ENCODE measurements at places on chromosomes 6 and 20. TPM values are rescaled to one million over a fixed set of nuclear protein-coding genes. Genes with fewer than 3 reads are reported as not detected.

- DNase-seq: no peak
These were observed 29.1 kb downstream of the RSPO3 start for GRCh38 chr6:127147534-127147933.

- no peak for DNase-seq
These were observed 75.6 kb downstream of the CNBD2 start for GRCh38 chr20:36043892-36044515.

DNA sequence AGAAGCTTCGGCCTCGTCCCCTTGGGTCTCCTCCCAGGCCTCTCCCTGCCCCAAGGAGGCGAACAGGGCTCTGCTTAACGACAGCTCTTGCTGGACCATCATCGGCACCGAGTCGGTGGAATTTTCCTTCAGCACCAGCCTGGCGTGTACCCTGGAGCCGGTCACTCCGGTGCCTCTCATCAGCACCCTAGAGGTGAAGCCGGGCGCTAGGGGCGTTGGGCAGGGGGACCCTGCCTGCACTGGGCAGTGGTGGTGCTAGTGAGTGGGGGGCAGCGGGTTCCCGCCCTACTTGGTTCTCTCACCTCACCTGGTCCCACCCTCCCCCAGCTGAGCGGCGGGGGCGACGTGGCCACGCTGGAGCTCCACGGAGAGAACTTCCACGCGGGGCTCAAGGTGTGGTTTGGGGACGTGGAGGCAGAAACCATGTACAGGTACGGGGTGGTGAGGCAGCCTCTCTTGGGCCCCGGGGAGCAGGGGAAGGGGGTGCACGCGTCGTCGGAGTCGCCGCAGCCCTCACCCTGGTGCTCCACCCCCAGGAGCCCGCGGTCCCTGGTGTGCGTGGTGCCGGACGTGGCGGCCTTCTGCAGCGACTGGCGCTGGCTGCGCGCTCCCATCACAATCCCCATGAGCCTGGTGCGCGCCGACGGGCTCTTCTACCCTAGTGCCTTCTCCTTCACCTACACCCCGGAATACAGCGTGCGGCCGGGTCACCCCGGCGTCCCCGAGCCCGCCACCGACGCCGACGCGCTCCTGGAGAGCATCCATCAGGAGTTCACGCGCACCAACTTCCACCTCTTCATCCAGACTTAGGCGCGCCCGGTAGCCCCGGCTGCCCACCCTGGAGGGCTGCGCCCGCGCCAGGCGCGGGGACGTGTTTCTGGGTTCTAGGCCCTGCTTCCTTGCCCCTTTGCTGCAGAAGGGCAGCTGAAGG lies 8.3 kb upstream of the MATN4 start:
- no peak for DNase-seq

DNA sequence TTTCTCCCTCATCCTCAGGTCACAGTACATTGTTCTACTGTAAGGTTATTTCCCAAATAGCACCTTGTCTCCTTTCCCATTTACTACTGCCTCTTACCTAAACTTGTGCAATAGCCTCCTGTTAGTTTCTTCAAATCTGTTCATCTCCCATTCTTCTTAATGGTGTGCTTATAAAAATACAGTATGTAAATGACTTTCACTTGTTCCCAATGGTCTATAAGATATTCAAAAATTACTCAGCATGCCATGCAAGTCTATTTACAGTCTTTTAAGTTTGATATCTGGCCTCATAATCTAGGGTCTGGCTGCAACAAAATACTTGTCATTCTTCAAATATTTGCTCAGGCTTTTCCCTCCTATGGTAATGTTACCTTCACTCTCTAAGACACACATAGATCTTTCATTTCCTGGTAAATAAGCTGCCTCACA lies 31.5 kb upstream of the RHAG start:
- DNase-seq: no peak

DNA sequence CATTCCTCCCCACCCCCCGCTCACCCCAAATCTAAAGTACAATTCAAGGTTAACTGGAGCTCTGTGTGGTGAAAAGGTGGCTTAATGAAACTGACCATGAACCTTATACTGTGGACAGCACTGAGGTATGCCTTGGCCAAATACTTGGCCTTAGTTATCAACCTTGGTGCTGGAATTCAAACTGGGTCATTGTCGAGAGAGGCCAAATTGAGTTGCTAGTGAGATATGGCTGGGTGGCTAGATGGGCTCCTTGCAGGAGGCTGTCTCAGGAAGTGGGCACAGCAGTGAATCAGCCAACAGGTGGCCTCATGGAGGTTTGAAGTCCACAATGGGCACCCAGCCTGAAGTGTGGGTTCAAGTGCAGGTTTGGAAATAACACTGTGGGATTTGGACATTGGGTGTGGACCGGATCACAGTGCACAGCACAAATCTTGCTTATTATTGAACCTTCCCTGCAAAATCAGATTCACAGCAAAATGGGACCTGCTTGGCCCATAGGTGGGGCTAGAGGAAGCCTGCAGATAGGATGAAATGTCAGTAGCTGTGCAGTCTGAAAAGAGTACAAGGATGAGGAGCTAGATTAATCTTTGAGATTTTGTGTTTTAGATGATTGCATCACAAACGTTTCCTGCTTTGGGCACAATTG lies 5.6 kb upstream of the BTBD3 start:
- DNase-seq: no peak

GRCh38 chr6:70954750-70955149 lies 2.1 kb downstream of the B3GAT2 start:
- no peak for DNase-seq

TGM3 gene
- total RNA-seq: not detected

- DNase-seq: no peak
These were observed 11.2 kb downstream of the BCL2L1 start for GRCh38 chr20:31711179-31712111.

DNA sequence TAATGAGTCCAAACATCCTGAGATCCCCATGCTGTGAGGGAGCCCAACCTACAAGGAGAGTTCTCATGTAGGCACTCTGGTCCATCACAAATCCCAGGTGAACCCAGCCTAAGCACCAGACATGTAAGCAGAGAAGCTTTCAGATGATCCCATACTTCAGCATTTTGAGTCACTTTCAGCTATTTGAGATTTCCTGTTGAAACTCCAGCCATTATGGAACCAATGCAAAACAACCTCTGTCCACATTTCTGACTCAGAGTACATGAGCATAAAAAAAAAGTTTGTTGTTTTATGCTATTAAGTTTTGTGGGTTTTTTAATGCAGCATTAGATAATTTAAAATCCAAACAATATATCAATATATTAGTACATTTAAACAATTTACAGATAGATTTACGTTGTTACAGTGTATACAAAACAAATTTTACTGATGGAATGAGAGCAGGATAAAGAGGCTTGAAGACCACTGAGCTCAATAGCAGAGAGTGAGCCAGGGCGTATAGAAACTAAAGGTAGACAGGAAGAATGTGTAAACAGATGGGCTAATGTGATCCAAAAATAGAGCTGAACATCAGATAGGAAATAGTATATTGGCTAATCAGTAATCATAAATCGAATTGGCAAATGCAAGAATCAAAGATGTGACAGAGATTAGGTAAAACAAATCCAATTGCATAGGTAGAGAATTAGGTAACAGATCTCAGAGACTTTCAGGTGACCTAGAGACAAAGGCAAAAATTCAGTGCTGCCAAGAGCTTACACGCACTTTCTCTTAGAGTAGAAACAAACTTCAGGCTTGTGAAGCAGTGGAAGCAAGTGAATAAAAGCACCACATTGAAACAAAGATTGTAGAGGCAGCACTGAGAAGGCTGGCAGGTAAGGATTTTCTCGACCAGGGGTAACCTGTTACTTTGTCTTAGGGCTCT lies 36.2 kb upstream of the PLCB1 start:
- no peak for DNase-seq

DNA sequence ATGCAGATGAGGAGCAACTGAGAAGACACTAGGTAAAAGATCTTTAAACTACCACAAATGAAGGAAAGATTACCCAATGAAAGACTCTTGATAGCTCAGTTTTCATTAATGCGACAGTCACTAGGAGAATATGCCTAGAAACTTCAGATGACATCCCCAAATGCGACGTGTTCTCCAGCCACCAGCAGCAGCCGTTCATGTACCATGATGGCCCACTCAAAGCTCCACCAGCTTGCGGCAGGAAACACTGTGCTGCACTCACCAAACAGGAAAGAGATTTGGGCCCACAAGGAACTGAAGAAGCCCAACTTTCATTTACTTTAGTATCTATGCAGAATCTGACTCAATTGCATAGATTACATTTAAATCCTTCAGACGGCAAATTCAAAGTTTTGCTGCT lies 7.5 kb downstream of the DIDO1 start:
- no peak for DNase-seq

DNA sequence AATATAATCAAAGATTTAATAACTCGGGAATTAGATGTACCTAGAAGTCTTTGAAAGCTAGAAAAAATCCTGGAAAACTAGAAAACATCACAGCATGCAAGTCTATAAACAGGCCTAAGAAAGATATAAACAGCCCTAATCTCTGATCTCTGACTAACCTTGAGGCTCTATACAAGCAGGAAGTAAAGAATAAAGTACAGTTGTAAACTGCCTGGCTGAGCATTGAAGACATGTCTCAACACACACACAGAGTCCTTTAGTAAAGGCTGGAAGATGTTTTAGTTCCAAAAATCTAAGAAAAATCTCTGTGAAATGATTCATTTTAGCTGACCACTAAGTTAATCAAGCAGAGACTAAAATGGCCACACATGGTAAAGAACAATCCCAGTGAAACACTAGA lies 774.5 kb downstream of the EYS start:
- no peak for DNase-seq

DNA sequence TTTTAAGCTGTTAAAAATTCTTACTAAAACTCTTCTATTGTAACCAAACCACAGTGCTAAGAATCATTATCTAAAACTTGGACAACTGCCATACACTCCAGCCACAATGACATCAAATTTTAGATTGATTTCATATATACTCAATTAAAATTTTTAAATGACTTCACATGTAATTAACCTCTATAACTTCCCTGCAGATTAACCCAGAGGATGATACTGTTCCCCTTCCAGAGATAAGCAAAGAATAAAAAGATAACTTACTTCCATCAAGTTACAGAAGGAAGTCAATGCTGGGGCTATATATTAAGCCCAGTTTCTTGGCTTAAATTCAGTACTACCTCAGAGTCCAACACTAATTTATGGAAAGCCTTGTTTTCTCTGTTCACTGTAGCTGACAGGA lies 71.3 kb downstream of the ARHGAP18 start:
- no peak for DNase-seq

VWA7 gene
- not detected for total RNA-seq

DNA sequence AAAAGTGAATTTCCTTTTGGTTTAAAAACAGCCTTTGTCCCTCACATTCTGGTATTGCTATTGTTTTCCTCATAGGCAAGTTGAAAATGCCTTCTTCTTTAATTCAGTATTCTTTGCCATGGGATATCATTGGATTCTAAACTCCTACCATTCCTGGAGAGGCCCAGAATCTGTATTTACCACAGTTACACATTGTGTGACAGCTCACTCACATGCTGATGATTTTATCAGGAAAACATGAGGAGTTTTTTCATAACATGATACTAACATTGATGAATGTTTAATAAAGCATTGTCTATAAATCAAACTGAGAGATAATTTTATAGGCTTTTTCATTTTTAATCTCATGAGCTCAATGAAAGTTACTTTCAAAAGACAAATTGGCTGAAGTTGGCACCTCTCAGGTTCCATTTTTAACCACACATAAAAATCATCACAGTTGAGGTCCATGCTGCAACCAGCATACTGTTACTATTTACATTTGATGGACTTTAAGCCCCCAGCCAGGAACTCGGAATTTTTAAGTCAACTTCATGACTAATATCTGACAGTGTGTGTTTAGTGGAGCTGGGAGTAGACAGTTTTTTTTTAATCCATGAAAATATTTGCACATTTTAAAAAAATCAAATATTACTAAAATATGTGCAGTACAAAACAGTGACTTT lies 82.8 kb downstream of the FAM83B start:
- DNase-seq: no peak

HLA-DOB gene
- 0.29 TPM for total RNA-seq

GRCh38 chr6:2982426-2983117 lies 11.2 kb upstream of the SERPINB6 start:
- DNase-seq: no peak

ZC3H12D gene
- 5.8 TPM for total RNA-seq

GRCh38 chr6:145652572-145652971 lies 82.7 kb downstream of the EPM2A start:
- no peak for DNase-seq

BAG2 gene
- total RNA-seq: 38.7 TPM

B3GAT2 gene
- under 0.01 TPM for total RNA-seq

DNA sequence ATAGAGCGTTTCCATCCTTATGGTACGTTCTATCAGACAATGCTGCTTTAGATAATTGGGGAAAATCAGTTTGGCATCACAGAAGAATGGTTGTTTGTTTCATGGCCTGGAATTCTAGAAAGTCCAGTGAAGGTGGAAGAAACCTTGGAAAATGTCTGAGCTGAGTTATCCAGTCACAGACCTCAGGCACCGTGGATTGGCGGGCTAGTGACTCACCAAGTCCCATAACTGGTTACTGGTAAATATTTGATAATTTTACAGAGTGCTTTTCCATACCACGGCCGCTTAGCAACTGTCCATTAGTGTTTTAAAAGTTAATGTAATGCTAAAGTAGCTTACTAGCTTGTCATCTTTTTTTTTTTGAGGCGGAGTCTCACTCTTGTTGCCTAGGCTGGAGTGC lies 99.4 kb downstream of the SLC35B3 start:
- no peak for DNase-seq

DNA sequence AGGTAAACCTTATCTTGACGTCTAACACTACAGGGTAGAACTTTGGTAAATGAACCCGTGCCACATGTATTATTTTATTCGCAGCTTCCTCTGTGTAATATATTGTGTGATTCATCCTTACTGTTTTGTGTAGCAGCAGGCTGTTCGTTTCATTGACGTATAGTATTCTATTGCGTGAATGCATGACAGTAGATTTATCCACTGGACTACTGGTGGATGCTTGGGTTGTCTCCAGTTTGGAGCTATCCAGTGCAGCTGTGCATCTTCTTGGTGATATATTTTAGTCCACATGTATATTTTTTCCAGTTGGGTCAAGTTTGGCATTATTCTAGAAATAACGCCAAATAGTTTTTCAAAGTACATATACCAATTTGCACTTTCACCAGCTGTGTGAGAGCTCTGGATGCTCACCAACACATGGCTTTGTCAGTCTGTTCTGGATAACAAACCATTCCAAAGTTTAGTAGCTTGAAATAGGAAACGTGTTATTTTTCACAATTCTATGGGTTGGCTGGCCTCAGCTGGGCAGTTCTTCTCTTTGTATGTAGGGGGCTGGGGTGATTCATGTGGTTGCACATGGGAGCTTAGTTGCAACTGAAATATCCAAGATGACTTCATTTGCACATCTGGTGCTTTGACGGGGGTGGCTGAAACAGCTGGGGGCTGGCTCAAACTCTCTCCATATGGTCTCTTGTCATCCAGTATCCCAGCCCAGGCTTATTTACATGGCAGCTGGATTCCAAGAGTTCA lies 9.3 kb downstream of the ECT2L start:
- DNase-seq: no peak

- DNase-seq: no peak
These were observed 729.4 kb downstream of the TENT5A start for GRCh38 chr6:81023007-81023582.

SAYSD1 gene
- 10.8 TPM for total RNA-seq

Data from esophagus muscularis mucosa (tissue), 4 donors.